ENCODE measurements at places on chromosomes 2 and 18. TPM values are rescaled to one million over a fixed set of nuclear protein-coding genes. Genes with fewer than 3 reads are reported as not detected.

GRCh38 chr18:75218065-75218923, 7.7 kb downstream of the TSHZ1 start:
- DNase-seq, result peak; percentile 64

- no peak for DNase-seq
Observed at GRCh38 chr18:54228364-54228763, 3.9 kb upstream of the MBD2 start.

DNA sequence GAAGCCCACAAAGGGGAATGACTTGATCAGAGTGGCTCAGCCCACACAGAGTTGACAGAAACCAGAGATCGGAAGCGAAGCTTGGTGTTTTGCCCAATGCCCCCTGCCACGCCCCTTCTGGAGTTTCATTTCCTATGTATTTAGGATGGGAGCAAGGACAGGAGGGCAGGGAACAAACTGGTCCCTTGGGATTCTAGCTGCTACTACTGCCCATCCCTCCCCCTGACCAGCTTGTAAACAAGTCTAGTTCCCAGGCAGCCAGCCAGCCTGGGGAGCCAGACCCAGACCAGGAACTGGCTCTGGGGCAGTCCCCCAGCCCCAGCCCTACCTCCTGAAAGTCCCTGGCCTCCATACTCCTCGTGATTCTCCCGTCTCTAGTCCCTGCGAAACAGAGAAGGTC, 8.3 kb downstream of the WNT6 start:
- DNase-seq, result no peak

GRCh38 chr2:48198371-48198770, 292.1 kb upstream of the FBXO11 start:
- DNase-seq, result no peak

GRCh38 chr2:71727562-71727961, 274.2 kb downstream of the DYSF start:
- DNase-seq, result no peak

GRCh38 chr18:37381554-37381953, 184.0 kb downstream of the CELF4 start:
- no peak for DNase-seq

- DNase-seq, result no peak
Observed at GRCh38 chr2:83528767-83529166, 930.3 kb downstream of the SUCLG1 start.

DNA sequence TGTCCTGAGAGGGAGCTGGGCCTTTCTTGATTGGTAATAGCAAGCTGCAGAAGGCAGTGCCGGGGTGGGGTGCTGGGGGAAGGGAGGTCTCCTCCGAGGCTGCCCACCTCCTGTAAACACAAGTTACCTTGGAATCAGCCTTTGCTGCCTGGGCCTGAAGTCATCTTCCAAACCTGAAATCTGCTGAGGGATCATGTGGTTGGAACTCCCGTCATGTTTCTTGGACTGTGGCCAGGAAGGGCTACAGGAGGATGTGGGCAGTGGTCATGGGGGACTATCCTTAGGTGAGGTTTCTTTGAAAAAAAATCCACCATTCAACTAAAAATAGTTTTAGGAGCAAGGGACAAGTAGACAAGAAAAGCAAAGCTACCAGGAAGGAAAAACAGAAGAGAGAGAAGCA, 74.2 kb downstream of the CDK15 start:
- DNase-seq, result no peak

GRCh38 chr2:190881084-190881597, 520 bp downstream of the GLS start:
- DNase-seq, result no peak

GRCh38 chr2:190267302-190267701, 52.3 kb downstream of the HIBCH start:
- no peak for DNase-seq

GRCh38 chr2:159773426-159773825, 24.6 kb downstream of the CD302 start:
- no peak for DNase-seq

GRCh38 chr2:11904029-11904428, 157.6 kb downstream of the LPIN1 start:
- peak; percentile 52 for DNase-seq

DNA sequence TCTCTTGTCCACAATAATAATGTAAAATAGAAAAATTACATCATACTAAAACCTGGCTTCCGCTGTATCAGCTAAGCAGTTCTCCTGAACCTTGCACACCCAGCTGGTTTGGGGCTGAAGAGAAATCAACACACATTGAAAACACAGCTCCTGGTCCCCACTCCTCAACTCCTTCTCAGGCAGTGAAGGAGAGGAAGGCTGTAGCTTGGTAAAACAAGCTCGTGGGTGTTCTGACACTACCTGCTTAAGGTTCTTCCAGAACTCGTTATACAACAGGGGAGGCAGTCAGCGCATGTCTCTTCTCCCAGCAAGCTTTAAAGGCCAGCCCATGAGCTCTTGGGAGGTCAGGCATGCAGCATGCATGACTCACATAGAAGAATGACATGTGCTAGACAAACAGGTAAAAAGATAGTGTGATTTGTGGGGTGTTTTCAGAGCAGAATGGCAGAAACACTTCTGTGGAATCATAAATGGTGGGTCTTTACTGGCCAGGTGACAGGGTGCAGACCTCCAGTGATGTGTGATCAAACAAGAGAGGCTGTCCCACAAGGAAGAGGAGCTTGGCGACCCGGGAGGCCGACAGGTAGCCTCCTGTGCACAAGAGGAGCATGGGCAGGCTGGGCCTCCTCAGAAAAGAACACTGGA, 69.1 kb downstream of the UXS1 start:
- DNase-seq, result no peak

GRCh38 chr2:206647985-206648384, 5.7 kb downstream of the FAM237A start:
- DNase-seq, result no peak

DNA sequence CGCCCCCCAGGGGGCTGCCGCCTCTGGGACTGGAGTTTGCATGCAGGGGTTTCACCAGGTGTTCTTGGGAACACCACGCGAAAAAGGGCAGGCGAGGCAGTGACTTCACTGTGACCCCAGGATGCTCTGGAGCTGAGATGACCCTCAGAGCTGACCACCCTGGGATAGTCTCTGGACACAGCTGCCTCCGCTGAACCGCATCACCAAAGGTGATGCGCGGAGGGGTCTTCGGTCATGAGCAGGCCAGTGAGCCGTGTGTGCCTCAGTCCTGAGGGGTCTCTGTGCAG, 17.5 kb downstream of the GPR35 start:
- DNase-seq, result no peak

- DNase-seq, result no peak
Observed at GRCh38 chr2:53498210-53498609, 269.4 kb upstream of the CHAC2 start.

GRCh38 chr18:32550963-32551362, 80.3 kb upstream of the GAREM1 start:
- DNase-seq, result no peak

DNA sequence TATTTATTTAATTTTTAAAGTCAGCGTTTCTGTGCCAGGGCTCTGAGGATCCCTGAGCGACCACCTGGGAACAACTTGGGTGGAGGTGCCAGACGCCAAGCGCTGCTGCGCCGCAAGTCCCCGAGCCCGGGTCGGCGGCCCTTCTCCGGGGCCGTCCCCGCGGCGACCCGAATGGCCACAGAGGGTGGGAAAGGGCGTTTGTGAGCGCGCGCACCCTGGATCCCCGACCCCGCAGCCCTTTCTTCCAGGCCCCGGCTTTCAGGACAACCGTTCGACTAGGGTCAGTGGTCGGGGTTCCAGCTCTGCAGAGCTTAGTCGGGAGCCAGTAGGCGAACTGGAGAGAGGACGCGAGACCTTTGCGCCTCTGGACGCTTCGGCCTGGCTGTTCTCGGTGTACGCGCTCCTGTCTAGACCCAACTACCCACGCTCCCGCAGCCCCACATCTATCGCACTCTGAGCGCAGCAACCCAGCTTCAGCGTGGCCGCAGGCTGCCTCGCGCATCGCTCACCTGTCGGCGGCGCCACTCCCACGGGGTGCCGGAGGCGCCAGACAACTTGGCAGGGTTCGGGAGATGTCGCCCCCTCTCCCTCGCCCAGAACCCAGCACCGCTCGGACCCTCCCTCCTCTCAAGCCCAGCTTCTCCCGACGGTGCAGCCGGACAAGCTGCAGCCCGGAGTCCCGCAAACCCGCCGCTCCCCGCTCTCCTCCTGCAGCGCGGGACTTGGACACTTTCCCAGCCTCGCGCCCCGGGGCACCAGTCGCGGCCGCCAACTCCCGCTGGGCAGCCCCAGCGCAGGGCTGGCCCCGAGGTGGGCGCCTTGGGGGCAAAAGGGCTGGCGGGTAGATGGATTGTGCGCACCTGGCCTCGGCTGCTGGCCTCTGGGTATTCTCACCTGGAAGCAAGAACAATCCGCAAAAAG, 758 bp downstream of the LYPD1 start:
- DNase-seq, result no peak

- DNase-seq, result no peak
Observed at GRCh38 chr2:146040051-146040450, 1520.1 kb upstream of the ZEB2 start.

- no peak for DNase-seq
Observed at GRCh38 chr18:2547477-2548087, 23.7 kb downstream of the METTL4 start.

DNA sequence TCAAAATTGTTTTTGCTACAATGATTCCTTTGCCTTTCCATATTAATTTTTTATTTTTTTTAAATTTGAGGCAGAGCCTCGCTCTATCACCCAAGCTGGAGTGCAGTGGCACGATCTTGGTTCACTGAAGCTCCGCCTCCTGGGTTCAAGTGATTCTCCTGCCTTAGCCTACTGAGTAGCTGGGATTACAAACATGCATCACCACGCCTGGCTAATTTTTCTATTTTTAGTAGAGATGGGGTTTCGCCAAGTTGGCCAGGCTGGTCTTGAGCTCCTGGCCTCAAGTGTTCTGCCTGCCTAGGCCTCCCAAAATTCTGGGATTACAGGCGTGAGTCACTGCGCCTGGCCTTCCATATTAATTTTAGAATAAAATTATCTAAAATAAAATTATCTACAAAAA, 41.3 kb downstream of the PTPN4 start:
- DNase-seq, result no peak

DNA sequence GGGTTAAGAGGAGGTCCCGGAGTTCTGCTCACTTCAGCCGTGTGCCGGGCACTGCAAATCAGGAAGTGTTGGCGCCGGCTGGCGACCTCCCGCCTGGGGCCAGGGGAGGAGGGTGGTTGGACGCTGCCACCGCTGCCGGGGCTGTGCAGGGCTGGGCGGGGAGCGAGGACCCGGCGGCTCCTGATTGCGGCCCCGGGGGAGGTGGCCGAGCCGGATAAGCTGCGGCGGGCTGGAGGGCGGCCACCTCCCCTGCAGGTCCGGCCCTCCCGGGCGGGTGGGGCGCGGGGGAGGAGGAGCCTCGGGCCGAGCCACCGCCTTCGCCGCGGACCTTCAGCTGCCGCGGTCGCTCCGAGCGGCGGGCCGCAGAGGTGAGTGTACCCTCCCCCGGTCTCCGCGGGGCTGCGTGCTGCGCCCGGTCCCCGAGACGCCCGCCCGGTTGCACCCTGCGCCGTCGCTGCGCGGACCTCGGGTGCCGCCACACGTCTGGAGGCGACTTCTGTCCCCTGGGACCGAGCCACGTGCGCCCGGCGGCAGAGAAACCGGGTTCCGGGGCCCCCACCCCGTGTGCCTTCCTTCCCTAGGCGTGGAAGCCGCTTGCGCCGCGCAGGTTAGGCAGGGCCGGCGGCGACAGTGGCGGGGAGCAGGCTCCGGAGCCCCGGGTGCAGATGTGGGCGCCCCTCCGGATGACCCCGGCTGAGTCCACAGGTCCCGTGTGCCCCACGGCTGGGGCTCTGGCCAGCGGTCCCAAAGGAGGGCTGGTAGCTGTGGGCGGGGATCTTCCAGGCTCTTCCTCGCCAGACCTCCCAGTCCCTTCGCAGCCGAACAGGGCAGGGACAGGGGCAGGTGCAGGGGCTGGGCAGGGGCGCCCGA, at the start of gene STEAP3:
STEAP3 (plus strand) TSS at position 314 of the 870 bp plus-strand sequence. CDS start 7,179 bp downstream, outside the sequence.
- peak; percentile 85 for DNase-seq

DNA sequence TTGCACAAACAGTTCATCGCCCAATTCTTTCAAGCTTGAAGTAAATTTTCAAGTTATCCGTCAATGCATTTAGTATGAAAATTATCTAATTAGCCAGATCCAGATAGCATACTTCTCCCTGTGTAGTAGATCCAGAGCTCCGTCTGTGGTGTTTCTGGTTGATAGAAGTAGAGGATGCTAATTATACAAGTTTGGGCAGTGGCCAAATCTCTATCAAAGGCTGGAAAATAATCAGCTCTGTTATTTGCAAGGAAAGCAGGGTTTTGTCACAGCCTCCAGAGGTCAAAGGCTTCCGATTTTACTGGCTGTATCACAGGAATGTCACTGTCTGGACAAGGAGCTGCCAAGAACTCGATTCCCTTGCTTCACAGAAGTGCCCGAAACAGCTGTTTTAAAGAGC, 28.6 kb downstream of the LRRC30 start:
- DNase-seq, result no peak

DNA sequence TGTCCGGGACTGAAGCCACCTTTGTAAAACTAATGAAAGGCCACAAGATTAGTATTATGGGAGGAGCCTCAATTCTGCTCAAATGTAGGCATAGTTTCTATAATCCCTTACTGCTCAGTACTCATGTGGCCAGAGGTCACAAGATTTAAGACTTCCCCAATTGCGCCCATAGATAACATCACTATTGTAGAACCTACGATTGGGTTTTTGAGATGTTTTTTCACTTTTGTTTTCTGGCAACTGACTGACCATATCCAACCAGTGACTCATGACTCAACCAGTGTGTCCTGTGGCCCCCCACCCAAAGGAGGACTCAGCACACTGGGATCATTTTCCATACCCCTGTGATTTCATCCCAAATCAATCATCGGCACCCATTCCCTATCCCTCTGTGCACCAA, 15.2 kb upstream of the TSPYL6 start:
- DNase-seq, result no peak

DNA sequence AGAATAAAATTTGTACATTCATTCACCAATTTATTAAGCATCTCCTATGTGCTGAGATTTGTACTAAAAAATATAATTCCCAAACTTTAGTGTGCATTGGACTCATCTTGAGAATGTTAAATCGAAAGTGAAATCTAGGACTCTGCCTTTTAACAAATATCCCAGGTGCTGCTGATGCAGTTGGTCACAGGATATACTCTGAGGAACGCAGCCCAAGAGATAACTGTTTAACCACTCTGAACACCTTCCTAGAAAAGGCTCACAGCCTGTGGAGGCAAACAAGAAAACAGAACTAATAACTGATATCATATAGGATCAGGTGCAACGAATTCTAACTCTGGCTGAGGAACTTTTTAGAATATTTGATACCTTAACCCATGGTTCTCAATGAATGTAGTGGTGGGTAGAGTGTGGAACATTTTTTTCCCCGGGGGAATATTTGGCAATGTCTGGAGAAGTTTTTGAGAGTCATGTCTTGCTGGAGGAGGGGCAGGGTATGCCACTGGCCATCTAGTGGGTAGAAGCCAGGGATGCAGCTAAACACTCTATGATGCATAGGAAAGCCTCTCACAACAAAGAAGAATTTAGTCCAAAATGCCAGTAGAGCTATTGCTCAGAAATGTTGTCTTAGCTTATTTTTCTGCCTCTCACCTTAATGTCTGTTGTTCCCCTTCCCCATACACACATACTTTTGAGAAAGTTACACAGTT, 96.5 kb downstream of the EHBP1 start:
- no peak for DNase-seq

- DNase-seq, result peak; percentile 75
Observed at GRCh38 chr18:48230467-48231113, 178.6 kb downstream of the ZBTB7C start.

The RAB27B gene
- 7.1 TPM for total RNA-seq

The KLHL30 gene
- not detected for total RNA-seq

The ATIC gene
- 46.2 TPM for total RNA-seq

The RELCH gene
- 71.6 TPM for total RNA-seq

The GULP1 gene
- total RNA-seq, result 33.6 TPM

The PPM1B gene
- 63.0 TPM for total RNA-seq

The SRD5A2 gene
- not detected for total RNA-seq

The C2orf78 gene
- not detected for total RNA-seq

The FASTKD1 gene
- 53.7 TPM for total RNA-seq

The AKAIN1 gene
- not detected for total RNA-seq

The NTSR2 gene
- not detected for total RNA-seq

Measured in Peyer's patch (tissue), 4 donors.